Activated T-helper 2 cell treated with anti-CD3 and anti-CD28 coated beads, Interferon-gamma antibody, Interleukin-2, Interleukin-4, amounts not matched to agents 10 μg/mL and 5 μg/mL and 100 μg/mL, durations not matched to agents 14 hours and 24 hours and 36 hours (primary cell): ENCODE measurements at places on chromosomes 1 and 21. TPM values are rescaled to one million over a fixed set of nuclear protein-coding genes. Genes with fewer than 3 reads are reported as not detected.

Gene RUNX3
- total RNA-seq: 129 and 135 TPM in 2 replicates

Gene ECM1
- 1.6 and 1.8 TPM in 2 replicates for total RNA-seq

Gene FCRL6
- not detected in 2 replicates for total RNA-seq

Gene SLC44A5
- total RNA-seq: not detected in 2 replicates

Gene COP1
- 47.5 and 52.9 TPM in 2 replicates for total RNA-seq

Gene OR2T11
- total RNA-seq: not detected in 2 replicates

Gene TLCD4
- not detected in 2 replicates for total RNA-seq

Gene LRRC8B
- total RNA-seq: 48.2 and 48.7 TPM in 2 replicates

Gene PTCH2
- 0.59 and 0.74 TPM in 2 replicates for total RNA-seq

Gene SELENBP1
- total RNA-seq: not detected in 2 replicates

Gene PAPPA2
- total RNA-seq: 0.05 TPM in 1 of 2 replicates, not detected in the other

Gene MMEL1
- 0.73 and 1.2 TPM in 2 replicates for total RNA-seq

Gene EIF4G3
- 64.2 and 66.0 TPM in 2 replicates for total RNA-seq

Gene G0S2
- total RNA-seq: 49.3 and 49.4 TPM in 2 replicates

Gene KRTAP6-1
- total RNA-seq: not detected in 2 replicates

Gene FMO5
- 0.09 TPM in 2 replicates for total RNA-seq

Gene HNRNPCL1
- total RNA-seq: not detected in 2 replicates

Gene OR2T29
- not detected in 2 replicates for total RNA-seq

Gene CACNA1E
- not detected in 2 replicates for total RNA-seq

Gene NOTCH2
- 88.0 and 94.5 TPM in 2 replicates for total RNA-seq

Gene TCHHL1
- total RNA-seq: not detected in 2 replicates

Gene HES5
- not detected in 2 replicates for total RNA-seq

Gene LRRN2
- not detected in 2 replicates for total RNA-seq

Gene EXOSC10
- total RNA-seq: 97.8 and 102 TPM in 2 replicates

Gene CD1D
- not detected in 2 replicates for total RNA-seq

Gene SNX7
- not detected in 2 replicates for total RNA-seq

Gene TMIGD3
- 0.23 and 0.30 TPM in 2 replicates for total RNA-seq

Gene ERICH3
- total RNA-seq: not detected in 2 replicates

Gene KLHDC9
- total RNA-seq: not detected in 2 replicates

Gene KRTAP12-2
- not detected in 2 replicates for total RNA-seq

Gene CNKSR1
- total RNA-seq: 3.4 TPM in 2 replicates

Gene SYNC
- not detected in 2 replicates for total RNA-seq

Gene PRSS38
- not detected in 2 replicates for total RNA-seq

Gene SLC25A34
- total RNA-seq: 1.1 and 1.6 TPM in 2 replicates

Gene SLC2A5
- not detected in 2 replicates for total RNA-seq

Gene SWT1
- 2.1 and 2.7 TPM in 2 replicates for total RNA-seq

Gene WDR47
- total RNA-seq: 10.4 and 11.1 TPM in 2 replicates

Gene KCNJ9
- total RNA-seq: not detected in 2 replicates

Gene HAO2
- not detected in 2 replicates for total RNA-seq

Gene PODN
- total RNA-seq: not detected in 2 replicates

Gene RHCE
- total RNA-seq: 0.25 TPM in 1 of 2 replicates, not detected in the other

Gene CIART
- 4.2 TPM in 2 replicates for total RNA-seq

Gene ASAP3
- 0.48 TPM in 1 of 2 replicates, not detected in the other for total RNA-seq

Gene RNU1-1
- 2,033 and 2,369 TPM in 2 replicates for total RNA-seq

Gene CFHR4
- not detected in 2 replicates for total RNA-seq

Gene INAVA
- total RNA-seq: not detected in 2 replicates

Gene MYOM3
- not detected in 2 replicates for total RNA-seq

Gene ANKRD45
- not detected in 2 replicates for total RNA-seq

Gene GPR161
- 1.3 and 2.4 TPM in 2 replicates for total RNA-seq

Gene ACOT7
- total RNA-seq: 128 and 132 TPM in 2 replicates

Gene GNAT2
- 0.18 TPM in 1 of 2 replicates, not detected in the other for total RNA-seq

Gene TPTE
- total RNA-seq: not detected in 2 replicates

Gene ITLN2
- total RNA-seq: not detected in 2 replicates

Gene RAB42
- 0.34 TPM in 2 replicates for total RNA-seq
